ENCODE measurements at places on chromosomes 12 and 14. TPM values are rescaled to one million over a fixed set of nuclear protein-coding genes. Genes with fewer than 3 reads are reported as not detected.

The SERPINA3 gene
- total RNA-seq: 8.0 TPM

The NPFF gene
- total RNA-seq: not detected

The POTEM gene
- not detected for total RNA-seq

The HNRNPC gene
- total RNA-seq: 738 TPM

The SYCP3 gene
- 0.14 TPM for total RNA-seq

The COL2A1 gene
- total RNA-seq: not detected

The ZNF891 gene
- 0.92 TPM for total RNA-seq

The C1R gene
- 197 TPM for total RNA-seq

The STAT2 gene
- 289 TPM for total RNA-seq

The USP44 gene
- 13.8 TPM for total RNA-seq

The FAR2 gene
- total RNA-seq: 7.3 TPM

The RAB3IP gene
- total RNA-seq: 6.3 TPM

The TAS2R50 gene
- total RNA-seq: 2.4 TPM

The NOVA1 gene
- 1.4 TPM for total RNA-seq

The GPR135 gene
- 2.1 TPM for total RNA-seq

The PLEK2 gene
- total RNA-seq: 3.0 TPM

The CD163L1 gene
- total RNA-seq: 0.28 TPM

The C1QL4 gene
- total RNA-seq: not detected

The CMTM5 gene
- total RNA-seq: 0.14 TPM

The TAS2R30 gene
- 2.9 TPM for total RNA-seq

The A2ML1 gene
- total RNA-seq: 0.09 TPM

The PZP gene
- not detected for total RNA-seq

The MIP gene
- total RNA-seq: not detected

The PXMP2 gene
- 16.8 TPM for total RNA-seq

The FRS2 gene
- 28.4 TPM for total RNA-seq

The CPM gene
- total RNA-seq: 3.0 TPM

The GPX2 gene
- not detected for total RNA-seq

The GUCY2C gene
- not detected for total RNA-seq
